Effector memory CD8-positive, alpha-beta T cell (primary cell): ENCODE measurements at places on chromosomes 1 and 21.

DNA sequence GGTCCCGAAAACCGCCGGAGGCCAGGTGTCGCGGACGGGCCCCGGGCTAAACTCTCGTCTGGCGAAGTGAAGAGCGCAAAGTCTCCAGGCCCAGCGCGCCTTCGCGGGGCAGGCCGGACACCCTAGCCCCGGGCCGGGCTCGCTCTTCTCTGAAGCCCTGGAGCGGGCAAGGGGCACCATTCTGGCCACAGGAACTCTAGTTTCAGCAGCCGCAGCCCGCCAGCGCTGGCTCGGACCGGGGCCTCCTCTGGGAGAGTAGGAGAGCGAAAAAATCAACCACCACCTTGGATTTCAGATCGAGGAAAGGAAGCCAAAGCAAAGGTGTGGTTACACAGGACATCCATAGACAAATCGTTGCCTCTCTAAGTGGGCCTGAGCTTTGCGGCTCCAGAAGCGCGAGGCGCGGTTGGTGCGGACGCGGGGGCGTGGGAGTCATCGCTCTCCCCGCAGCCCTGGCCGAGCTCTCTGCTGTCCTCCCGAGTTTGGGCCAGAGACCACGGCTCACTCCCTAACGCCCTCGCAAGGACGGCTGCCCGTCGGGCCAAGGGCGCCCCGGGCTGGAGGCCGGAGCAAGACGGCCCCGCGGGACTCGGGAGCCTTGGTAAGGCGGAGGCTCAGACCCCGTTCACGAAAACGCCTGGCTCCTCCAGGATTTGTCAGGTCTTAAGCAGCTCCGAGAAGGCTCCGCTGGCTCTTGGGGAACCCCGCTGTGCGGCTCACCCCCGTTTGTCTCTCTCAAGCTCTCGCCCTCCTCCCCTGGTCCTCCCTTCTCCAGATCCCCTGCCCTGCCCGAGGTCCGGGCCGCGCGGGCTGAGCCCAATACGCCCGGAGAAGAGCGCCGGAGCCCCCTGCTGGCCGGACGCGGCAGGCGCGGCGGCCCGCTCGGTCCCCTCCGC is 132.9 kb upstream of the DPYD start:
- peak; percentile 53 for DNase-seq

DNA sequence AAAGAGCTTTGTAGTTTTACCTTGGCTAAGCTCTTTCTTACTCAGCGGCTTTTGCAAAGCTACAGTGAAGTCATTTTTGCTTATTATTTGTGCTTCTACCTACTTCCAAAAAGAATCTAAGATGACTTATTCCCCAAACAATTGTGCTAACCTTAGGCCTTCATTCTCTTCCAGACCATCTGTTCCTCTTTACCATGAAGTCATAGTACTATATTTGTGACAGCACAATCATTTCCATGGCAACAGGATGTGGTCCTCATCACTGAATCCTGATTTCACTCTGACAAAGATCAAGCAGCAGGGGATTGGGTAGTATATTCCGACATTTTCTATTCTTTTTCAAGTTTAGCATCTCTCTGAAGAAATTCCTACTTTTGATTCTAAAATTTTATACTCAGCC is 24.8 kb upstream of the NMNAT2 start:
- DNase-seq = no peak

- DNase-seq = no peak
These were observed 78.9 kb downstream of the CLEC20A start for GRCh38 chr1:178417858-178418257.

DNA sequence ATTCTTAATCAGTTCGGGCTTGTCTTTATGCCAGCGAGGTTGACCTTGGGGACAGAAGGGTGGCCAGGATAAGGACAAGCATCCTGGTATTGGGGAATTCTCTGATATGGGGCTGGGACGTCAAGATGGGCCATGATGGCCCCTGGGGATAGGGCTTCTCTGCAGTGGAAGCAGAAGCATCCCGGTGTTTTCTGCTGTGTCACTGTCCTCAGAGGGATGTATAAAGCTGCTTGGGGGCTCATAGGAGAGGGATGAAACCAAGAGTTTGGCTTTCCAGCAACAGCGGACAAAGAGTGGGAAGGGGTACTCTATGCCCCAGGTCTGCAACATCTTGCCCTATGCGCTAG is 1.4 kb upstream of the ATP1B1 start:
- DNase-seq = no peak

- DNase-seq = no peak
These were observed 39.9 kb downstream of the EPHA2 start for GRCh38 chr1:16116002-16116401.

GRCh38 chr1:14328685-14329084 is 269.8 kb upstream of the KAZN start:
- no peak for DNase-seq

DNA sequence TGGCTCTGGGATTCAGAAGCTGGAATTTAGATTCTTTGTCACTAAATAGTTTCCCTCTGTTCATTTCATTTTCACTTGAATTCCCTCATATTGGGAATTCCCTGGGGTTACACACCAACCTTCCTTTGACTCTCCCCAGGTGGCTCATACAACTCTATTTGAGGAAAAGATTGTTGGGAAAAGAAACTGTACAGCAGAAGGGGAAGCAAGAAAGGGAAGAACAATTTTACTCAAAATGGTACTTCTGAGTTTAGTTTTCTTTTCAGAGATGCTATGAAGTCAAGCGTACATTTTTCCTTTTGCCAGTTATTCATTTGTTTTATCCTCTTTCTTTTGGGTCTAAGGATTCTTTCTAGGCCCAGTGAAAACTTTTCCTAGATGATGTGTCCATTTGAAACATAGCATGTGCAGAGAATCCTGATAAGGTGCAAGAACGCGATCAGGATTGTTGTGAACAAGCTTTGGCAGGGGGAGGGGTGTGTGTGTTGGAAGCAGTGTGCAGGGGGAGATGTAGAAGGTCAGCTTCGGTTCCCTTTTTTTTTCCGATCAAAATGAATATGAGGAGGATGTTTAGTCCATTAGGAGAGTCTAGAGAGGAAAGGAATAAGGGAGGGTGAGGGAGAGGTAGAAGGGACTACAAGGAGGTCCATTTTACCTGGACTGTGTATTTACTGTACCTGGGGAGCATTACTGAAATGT is 26.8 kb upstream of the CD1D start:
- DNase-seq = no peak

- DNase-seq = no peak
These were observed 55.0 kb downstream of the ALG14 start for GRCh38 chr1:95017775-95018174.

- no peak for DNase-seq
These were observed 107.0 kb upstream of the HMCN1 start for GRCh38 chr1:185627171-185627570.

- DNase-seq = no peak
These were observed 91.7 kb downstream of the ATG4C start for GRCh38 chr1:62875676-62876075.

DNA sequence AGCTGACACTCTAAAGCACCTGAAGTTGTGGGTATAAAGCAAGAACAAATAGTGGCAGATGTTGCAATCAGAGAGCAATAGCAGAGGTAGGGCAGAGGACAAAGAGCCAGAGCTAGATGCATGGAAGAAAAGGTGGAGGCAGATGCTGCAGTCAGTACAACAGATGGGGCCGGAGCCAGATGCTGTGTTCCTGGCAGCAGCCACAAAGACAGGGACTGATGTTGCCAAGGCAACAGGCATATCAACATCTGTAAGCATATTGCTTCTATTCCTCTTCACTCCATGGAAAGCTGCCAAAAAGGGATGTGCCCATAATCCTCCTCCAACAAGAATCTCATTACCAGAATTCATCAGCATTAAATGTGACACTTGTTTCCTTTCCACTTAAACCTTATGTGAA is 108.0 kb downstream of the TNNI3K start:
- DNase-seq = no peak

- DNase-seq = no peak
These were observed 50.3 kb downstream of the ARHGEF16 start for GRCh38 chr1:3504822-3505153.

DNA sequence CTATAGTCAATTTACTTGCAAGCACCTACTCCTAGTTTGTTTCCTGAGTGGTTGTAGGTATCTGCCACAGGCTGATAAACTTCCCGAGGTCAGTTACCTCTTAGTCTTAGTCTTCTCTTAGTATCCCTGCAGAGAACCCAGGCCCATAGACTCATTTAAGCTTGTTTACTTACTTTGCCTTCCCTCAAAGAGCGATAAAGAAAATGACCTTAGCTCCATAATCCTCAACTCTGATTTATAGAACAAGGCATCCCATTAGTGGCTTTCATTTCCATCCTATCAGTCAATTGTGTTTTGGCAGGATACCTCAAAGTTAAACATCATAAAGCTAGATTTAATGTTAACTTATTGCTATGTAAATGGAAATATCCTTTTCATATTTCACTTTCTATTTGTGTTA is 119.7 kb downstream of the UCHL5 start:
- no peak for DNase-seq

GRCh38 chr1:51305371-51305823 is 25.0 kb downstream of the TTC39A start:
- DNase-seq = no peak

DNA sequence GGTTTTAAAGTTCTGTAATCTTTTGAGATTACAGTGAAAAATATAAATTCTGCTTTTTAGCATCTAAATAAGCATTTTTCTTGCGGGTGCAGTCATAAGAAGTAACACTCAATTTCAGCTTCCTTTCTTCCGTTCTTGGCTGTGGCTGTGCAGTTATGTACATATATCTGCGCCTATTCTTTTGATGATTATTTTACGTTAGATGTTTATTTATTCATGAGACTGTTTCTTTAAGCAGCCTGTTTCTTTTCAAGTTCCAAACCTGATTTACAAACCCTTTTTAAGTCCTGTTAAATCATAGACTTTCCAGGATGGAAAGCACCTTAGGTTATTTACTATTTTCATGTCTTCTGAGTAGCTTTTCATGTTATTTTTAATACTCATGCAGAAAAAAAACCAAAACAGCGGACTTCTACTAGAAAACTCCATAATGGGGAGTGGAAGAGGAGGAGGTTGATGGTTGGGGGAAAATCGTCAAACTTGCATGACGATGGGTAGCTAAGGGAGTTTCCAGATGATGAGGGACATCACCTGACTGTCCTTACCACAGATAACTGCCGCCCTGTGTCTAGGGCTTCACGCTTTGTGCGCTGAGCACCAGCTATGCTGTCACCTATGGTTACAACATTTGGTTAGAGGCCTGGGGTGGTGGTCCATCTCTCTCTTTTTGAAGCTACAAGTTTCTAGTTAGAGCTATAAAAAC is 2.6 kb downstream of the PRDM2 start:
- DNase-seq = peak; percentile 68

DNA sequence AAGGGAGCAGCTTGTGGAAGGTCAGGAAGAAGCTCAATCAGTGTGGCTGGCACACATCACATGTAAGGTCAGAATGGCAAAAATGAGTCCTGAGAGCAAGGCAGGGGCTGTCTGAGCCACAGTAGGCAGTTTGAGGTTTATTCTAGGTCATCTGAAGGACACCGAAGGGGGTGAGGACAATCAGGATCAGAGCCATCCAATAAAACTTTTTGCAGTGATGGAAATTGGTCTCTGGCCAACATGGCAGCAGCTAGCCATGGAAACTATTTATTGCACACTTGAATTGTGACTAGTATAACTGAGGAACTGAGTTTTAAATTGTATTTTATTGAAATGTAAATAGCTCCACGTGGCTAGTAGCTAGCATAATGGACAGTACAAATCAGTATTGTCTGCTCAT is 97.0 kb upstream of the CACNA1E start:
- DNase-seq = no peak

- no peak for DNase-seq
These were observed 47.9 kb downstream of the SERBP1 start for GRCh38 chr1:67382292-67382691.

- no peak for DNase-seq
These were observed 134.7 kb downstream of the KAZN start for GRCh38 chr1:14733048-14733778.

GRCh38 chr1:58067082-58067481 is 479.4 kb downstream of the OMA1 start:
- no peak for DNase-seq

DNA sequence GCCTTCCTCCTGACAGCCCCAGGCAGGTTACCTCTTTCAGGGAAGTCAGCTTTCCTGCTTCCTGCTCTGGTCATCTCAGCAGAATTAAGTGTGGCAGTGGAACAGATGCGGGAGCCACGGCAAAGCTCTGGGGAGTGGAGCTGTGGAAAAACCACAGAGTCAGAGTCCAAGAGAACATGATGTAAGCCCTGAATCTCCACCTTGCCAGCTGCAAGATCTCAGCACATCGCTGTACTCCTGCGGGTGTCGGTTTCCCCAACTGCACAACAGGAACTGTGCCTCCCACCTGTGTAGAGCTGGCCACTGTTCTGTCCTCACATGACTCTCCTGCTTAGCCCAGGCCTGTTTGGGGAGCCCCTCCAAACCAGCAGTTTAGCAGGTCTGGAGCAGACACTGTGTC is 123.7 kb downstream of the MATN1 start:
- no peak for DNase-seq

- DNase-seq = no peak
These were observed 11.6 kb upstream of the NPHP4 start for GRCh38 chr1:6003568-6004411.

DNA sequence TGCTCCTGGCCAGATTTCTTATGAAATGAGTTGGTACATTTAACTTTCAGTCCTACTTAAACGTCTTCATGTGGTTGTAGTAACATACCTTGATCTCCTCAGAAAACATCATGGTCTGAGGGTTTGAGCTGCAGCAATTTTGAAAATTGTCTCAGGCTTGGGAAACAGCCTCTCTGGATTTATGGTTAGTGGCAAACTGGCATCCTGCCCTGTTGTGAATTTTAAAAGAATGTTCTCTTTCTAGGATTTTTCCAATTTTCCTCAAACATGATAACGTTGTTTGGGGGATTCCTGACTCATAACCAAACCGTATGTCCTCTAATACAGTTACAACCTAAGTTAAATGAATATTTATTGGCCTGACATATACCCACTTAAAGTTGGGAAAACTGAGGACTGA is 624.4 kb downstream of the LMO4 start:
- no peak for DNase-seq

DNA sequence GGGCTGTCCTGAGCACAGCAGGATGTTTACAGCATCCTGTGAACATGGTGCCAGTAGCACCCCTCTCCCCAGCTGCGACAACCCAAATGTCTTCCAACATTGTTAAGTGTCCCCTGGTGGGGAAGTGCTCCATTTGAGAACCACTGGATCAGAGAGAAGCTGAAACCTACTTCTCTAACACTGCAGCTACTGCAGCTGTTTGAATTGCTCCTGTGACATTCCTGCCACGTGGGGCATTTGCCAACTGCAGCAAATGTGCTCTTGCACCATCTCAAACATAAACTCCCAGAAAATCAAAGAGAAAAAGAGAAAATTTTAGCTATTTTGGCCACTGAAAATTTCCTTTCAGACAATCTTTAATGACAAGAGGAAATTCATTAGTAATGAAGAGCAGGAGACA is 11.0 kb downstream of the SLC2A5 start:
- DNase-seq = no peak

GRCh38 chr1:171984850-171985485 is 143.7 kb downstream of the DNM3 start:
- DNase-seq = peak; percentile 5
